ENCODE measurements at places on chromosomes 12 and 14.

DNA sequence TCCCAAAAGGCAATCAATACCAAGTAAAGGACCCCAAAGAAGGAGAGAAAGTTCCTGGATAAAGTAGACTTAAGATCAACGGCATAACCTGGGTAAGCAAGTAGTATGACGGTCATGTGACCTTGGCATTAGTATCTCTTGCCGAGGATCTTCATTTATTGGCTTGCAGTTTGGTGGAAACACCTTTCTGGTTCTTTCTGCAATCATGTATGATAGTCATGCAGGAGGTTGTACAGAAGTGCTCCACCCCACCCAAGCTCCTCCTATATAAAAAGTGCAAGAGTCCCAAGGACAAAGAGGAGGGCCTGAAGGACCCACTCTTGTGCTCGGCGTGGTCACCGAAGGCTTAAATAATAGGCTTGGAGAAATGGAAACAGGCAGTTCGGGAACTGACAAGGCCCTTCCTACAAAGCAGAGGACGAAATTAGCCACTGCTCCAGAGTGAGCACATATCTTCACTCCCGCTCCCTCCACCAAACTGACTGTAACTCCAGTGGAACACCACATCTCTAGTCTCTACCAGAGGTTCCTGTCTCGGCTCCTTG, 750 bp downstream of the CS start:
- DNase-seq, result no peak

- no peak for DNase-seq
Measured at GRCh38 chr12:53082637-53083175, 3.5 kb upstream of the SPRYD3 start.

DNA sequence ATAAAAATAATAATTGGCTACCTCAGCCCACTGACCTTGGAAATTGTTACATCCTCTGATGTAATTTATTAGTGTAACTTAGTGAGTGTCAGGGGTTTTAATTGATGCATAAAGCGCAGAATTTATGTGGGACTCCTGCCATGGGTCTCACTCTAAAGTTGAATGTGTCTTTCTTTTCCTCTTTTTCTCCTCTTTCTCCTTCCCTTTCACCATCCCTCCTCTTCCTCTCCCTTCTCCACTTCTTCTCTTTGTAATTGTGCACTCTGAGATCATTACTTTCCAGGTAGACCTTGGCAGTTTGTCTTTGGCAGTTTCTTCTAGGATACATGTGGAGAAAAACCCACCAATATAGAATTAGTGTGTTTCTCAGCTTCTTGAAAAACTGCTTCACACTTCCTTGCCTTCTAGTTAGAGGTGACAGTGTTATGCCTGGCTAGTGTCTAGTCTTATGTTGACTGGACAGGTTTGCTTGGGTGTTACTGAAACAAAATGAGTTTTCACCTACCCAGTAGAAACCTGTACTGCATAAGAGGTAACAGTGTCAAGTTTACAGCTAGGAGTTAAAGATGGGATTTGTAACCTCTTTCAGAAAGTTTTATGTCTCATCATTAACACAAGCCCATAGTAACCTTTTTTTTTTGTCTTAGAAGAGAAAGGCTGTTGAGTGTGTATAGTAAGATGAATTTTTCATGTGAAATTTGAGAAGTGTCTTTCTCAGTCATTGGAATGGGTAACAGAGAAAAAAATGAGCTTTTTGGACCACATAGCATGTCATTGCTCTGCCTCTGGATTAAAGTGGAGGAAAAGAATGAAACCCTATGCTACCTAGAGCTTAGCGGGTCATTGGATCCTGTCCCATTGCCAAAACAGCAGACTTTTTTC, 18.6 kb downstream of the PELI2 start:
- no peak for DNase-seq

DNA sequence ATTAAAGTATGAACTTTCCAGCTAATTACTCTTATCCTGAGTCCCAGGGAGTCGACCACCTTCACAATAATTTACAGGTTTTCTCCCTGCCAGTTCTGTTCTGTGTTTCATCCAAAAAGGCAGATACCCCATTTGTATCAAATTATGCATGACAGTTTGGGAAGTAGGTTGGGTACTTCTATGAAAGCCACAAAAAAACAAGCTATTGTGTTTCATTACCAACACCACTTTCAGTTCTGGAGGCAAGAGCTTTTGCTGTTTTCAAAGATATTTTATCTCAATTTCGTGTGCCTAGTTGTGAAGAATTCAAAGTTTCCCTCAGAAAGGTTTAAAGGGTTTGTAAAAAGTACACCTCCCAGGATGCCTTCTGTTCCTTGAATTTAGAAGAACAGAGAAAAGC, 557.4 kb downstream of the FLRT2 start:
- no peak for DNase-seq

DNA sequence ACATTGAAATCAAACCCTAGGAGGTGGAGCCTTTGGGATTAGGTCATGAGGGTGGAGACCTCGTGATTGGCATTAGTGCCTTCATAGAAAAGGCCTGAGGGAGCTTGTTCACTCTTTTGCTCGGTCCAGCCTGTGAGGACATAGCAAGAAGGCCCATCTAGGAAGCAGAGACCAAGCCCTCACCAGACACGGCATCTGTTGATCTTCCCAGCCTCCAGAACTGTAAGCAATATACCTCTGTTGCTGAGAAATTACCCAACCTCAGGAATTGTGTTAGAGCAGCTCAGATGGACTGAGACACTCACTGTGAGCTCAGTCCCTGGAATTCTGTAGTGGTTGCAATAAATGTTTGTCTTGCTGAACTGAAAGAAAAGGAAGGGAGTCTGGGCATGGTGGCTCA, 116.2 kb upstream of the MAP1LC3B2 start:
- no peak for DNase-seq

DNA sequence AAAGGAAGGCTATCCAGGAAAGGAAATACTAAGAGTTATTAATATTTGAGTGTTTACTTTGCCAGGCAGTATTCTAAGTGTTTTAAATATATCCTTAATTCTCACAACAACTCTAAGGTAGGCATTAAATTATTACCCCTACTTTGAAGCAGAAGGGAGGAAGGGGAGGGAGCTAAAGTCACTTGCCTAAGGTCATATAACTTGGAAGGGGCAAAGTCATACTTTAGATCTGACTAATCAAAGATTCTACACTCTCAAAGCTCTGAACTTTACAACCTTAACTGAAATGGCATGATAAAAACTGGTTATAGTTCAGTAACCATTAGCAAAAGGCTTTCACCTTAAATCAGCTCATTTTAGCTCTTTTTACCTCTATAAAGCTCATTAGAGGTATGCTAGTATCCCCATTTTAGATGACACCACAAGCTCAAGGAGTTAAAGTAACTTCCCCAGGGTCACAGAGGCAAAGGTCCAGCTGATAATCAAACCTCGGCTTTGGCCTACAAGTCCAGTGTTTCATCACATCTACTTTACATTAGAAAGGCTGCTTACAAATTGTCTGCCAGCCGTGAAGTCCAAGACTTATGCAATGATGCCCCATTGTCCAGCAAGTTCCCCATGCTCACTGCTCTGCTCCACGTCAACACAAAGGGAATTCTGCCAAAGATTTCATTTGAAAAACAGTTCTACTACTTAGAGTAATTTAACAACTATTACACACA, 223.9 kb downstream of the MED13L start:
- DNase-seq, result no peak

DNA sequence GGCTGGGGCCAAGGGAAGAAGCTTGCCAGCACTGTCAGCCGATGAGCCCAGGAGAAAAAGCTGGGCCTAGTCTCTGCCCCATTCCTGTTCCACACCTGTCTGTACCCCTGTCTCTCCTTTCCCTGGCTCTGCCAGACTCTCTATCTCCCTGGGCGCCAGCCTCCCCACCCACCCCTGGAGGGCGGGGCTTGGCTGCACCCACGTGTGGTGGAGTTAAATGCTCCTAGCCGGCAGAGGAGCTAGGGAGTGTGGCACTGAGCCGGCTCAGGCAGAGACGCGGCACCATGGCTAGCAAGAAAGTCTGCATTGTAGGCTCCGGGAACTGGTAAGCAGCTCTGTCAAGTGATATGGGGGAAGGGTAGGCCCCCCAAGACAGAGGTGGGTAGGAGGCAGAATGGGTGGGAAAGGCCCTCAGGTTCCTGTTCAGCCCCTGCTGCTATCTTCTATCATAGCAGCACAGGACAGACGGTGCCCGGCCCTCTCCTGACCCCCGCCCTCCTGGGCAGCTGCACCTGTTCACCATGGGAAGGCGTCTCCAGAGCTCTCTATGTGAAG, at the start of gene GPD1:
GPD1 (plus strand) TSS at position 242 of the 555 bp plus-strand sequence; CDS start at position 285, 43 bp downstream.
- no peak for DNase-seq

GRCh38 chr14:72917094-72917802, 9.0 kb upstream of the DCAF4 start:
- DNase-seq, result no peak

GRCh38 chr12:126480451-126480850, 1415.2 kb downstream of the AACS start:
- no peak for DNase-seq

DNA sequence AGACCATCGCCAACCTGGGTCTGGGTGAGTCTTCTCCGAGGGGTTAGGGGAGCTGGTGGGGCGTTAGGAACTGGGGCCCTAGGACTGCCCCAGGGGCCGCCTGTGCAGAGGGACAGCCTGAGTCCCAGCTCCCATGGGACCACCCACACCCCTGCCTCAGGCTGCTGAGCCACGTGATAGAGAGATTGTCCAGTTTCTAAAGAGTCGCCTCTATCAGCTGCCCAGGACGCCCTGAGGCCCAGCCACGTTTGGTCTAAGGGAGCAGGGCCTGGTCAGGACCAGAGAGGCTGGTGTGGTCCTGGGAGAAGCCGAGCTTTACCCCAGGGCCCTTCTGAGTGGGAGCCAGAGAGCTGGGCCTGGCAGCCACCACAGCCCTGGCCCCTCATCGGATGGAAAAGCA, 107.1 kb downstream of the LGMN start:
- DNase-seq, result no peak

DNA sequence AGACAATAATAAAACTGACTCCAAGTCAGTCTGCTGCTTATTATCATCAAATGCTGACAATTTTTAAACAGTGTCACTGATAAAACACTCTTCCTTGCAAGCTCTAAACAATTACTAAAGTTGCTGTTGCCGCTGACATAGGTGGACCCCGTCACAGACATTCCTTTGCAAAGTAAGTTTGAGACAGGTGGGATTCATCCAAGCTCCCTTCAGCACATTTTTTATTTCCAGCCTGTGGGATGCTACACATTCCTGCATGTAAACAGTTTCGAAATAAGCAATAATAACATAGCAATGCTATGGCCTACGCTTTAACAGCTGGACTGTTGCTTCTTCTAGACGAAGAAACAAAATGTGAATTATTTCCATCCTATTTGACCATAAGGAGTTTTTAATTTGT, 85.4 kb upstream of the HIF1A start:
- no peak for DNase-seq

DNA sequence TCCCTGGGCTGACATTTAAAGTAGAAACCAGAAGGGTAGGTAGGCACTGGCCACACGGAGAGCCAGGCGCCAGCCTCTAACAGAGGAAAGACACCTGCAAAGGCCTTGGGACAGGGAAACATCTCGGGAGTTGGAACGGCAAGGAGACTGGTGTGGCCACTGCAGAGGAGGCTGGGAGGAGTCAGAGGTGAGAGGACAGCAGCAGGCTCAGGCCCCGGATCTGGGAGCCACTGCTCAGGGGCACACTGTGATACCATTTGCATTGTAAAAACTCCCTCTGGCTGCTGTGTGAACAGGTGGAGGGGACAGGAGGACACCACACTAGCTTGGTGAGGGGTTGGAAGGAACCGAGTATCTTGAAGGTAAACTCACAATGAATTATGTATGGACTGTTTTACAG, 2.7 kb downstream of the ANHX start:
- DNase-seq, result no peak

- peak; percentile 58 for DNase-seq
Measured at GRCh38 chr12:81128930-81129554, 51.2 kb downstream of the ACSS3 start.

DNA sequence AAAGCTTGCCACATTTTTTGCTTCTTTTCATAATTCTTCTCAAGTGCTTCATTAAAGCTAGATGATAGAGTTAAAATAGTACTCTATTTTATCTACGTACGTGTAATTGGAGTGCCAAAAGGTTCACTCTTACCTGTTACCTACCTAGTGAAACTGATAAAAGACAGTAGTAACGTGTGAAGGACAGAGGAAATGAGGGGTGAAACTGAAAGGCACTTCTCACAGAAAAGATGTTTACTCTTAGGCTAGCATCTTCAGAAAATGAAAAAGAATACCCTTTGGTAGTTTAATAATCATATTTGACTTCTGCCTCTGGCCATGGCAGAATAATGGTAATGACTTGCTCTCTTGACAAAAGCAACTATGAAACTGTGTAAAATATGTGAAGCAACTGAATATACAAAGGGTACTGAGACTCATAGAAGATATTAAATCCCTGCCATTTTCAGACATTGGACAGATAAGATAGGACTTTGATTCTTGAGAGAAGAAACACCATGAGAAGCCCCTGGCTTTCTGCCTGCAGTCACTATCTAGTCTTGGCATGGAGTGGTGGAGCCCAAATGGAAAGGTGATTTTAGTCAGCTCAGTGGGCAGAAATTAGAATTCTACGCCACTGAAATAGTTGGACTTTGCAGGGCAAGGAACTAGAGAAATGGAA, 6.3 kb upstream of the EVL start:
- no peak for DNase-seq

GRCh38 chr14:99602788-99603415, 1.1 kb downstream of the CCDC85C start:
- no peak for DNase-seq

GRCh38 chr12:125434936-125435443, 369.8 kb downstream of the AACS start:
- DNase-seq, result no peak

DNA sequence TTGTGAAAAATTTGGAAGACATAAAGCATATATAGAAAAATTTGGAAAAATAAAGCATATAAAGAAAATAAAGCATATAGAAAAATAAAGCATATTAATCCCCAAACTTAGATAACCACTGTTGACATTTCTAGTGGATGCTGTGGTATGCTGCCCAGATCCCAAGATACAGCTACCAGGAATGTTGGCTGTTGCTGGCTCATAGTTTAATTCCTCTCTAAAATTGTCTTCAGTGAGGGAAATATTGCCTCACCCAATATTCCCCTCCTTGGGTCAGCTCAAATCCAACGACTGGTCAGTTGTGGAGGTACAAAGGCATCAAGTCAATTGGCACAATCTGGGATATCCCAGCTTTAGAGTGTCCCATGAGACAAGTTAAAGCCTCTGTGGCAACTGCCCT, 10.1 kb upstream of the KICS2 start:
- no peak for DNase-seq

DNA sequence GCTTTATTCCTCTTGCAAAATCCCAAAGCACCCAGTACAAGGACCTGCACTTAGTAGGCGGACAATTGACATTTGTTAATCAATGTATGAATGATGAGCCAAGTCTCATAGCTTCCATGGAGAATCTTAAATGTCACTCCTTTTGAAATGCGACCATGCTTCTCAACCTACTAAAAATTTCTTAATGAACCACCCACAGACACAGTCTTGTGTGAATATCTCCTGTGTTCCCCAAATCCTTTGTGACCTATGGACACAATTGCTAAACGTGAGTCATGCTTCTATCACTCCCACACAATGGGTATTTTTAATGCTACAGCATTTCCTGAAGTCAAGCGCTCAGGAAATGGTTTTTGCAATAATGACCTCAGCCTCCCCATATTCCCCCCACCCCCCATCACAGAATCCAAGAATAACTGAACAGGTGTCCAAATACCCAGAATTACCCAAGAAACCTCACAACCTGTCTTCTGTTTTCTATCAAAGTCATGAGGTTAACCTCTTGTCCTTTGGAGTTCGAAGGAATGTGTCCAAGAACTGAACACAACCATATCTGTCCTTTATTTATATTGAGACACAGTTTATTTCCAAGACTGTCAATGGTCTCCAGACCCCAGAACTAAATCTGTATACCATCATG, 163.6 kb upstream of the PLEKHG7 start:
- no peak for DNase-seq

GRCh38 chr12:101557094-101557493, 37.7 kb upstream of the MYBPC1 start:
- no peak for DNase-seq
